Muscle of arm (tissue), 14 donors: ENCODE measurements at places on chromosomes 12 and 14.
A peak's percentile ranks its signal among the peaks of the same experiment; 100 is the strongest.

- DNase-seq, result peak; percentile 49
Measured at GRCh38 chr12:117236456-117237001, 46.3 kb upstream of the FBXO21 start.

DNA sequence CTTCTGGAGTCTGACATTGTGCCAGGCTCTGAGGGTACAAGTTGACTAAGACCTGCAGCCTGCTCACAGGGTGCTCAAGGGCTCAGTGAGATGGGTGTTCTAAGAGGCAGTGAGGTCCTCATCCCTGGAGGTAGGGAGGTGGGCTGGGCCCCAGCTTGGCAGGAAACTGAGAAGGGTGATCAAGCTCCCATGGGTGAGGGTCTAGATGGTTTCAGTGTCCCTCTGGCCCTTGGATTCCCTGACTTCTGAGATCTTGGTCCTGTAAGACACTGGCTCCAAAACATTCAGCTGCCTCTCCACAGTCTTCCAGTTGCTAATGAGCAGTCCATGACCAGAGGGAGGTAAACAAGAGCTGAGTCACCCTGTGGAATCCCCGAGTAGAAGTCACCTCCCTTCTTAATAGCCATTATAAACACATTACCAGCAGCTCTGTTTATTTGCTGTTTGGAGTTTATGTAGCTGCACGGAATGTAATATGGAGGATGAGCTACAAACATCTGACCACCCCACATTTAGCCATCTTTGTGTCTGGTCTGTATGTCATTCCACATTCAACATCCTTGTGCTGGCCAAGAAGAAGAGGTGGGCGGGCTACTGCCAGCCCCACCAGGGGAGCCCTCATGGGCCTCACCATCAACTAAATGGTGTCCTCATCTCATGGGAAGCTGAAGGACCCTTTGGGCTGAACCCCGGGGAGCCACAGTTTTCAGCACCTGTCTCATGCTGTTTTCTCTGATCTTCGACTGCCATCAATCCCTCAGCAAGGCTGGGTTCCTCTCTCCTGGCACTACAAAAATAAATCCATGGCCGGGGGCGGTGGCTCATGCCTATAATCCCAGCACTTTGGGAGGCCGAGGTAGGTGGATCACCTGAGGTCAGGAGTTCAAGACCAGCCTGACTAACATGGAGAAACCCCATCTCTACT, 37.2 kb upstream of the BDKRB2 start:
- DNase-seq, result no peak

- DNase-seq, result no peak
Measured at GRCh38 chr12:13093848-13094220, 9.6 kb downstream of the GSG1 start.

- no peak for DNase-seq
Measured at GRCh38 chr12:4421590-4422031, 24.0 kb downstream of the FGF6 start.

DNA sequence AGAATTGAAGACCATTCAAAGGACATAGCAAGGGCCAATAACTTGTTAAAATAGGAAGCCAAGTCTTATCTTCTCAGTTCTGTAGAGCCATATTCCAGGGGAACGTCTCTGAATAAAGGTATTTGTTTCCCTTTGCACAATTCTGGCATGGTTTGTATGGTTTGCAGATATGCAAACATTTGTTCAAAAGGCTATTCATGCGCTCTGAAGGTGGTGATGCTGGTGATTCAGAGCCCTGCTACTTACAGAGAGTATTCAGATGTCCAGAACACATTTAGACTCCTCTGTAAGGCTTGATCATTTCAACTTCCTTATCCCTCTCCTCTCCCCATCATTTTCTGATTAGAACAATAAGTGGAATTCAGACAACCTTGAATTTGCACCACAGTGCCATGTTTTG, 35.9 kb downstream of the SLC4A8 start:
- DNase-seq, result no peak

GRCh38 chr12:124169577-124170284, 125.2 kb upstream of the RFLNA start:
- no peak for DNase-seq

DNA sequence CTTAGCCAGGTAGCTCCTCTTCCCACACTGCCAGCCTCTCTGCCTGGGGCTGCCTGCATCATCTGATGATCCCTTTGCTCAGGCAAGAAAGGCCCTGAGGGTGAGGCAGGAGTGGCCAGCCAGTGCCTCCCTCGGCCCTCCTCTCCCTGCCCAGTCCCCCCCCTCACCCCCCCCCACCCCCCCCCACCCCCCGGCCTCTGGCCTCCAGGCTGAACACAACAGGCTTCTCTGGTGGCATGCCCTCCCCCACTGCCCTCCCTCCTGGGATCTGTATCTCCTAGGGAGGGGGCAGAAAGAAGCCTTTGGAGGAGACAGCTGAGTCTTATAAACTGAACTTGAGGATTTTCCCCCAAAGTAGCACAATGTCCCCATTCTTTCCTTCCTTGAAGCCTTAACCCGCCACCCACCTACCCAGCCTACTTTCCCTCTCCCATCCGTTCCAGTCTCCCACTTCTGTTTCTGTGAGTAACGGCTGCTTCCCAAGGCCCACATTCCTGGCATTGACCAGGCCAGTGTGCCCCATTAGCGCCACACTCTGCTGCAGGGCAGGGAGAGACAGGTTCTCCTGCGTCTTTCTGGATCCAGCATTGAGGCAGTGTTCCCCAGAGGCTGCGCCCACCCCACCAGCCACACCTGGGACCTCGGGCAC, 82.1 kb downstream of the B4GALNT3 start:
- no peak for DNase-seq

DNA sequence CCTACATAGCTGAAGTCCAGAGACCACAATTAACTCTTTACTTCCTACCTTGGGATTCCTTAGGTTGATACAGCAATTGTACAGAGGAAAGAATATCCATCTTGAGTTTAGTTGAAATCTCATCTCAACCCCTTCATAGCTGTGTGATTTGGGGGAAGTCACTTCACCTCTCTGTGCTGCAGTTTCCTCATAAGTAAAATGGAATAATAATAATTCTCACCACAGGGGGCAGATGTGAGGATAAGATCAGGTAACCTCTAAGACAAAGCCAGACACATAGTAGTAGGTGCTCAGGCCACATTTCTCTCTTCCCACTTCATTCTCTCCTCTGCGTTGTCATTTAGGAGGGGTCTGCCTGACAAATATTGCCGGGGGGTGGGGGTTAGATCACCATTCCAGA, 6.7 kb downstream of the FOXN4 start:
- no peak for DNase-seq

- DNase-seq, result no peak
Measured at GRCh38 chr12:54261815-54262402, 18.0 kb downstream of the CBX5 start.

- no peak for DNase-seq
Measured at GRCh38 chr14:62896932-62897456, 148.3 kb downstream of the KCNH5 start.

DNA sequence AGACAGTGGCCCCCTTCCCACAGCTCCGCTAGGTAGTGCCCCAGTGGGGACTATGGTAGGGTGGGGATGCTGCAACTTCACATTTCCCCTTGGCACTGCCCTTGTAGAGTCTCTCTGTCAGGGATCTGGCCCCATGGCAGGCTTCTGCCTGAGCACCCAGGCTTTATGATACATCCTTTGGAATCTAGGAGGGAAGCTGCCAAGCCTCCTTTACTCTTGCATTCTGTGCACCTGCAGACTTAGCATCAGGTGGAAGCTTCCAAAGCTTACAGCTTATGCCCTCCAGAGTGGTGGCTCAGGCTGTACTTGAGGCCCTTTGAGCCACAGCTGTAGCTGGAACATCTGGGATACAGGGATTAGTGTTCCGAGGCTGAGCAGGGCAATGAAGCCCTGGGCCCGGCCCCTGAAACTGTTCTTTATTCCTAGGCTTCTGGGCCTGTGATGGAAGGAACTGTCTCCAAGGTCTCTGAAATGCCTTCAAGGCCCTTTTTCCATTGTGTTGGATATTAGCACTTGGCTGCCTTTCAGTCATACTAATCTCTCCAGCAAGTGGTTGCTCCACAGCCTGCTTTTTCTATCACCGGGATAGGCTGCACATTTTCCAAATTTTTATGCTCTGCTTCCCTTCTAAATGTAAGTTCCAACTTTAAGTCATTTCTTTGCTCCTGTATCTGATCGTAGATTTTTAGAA, 22.2 kb upstream of the OR6J1 start:
- DNase-seq, result no peak

GRCh38 chr12:104775731-104776231, 182.3 kb downstream of the SLC41A2 start:
- DNase-seq, result no peak

DNA sequence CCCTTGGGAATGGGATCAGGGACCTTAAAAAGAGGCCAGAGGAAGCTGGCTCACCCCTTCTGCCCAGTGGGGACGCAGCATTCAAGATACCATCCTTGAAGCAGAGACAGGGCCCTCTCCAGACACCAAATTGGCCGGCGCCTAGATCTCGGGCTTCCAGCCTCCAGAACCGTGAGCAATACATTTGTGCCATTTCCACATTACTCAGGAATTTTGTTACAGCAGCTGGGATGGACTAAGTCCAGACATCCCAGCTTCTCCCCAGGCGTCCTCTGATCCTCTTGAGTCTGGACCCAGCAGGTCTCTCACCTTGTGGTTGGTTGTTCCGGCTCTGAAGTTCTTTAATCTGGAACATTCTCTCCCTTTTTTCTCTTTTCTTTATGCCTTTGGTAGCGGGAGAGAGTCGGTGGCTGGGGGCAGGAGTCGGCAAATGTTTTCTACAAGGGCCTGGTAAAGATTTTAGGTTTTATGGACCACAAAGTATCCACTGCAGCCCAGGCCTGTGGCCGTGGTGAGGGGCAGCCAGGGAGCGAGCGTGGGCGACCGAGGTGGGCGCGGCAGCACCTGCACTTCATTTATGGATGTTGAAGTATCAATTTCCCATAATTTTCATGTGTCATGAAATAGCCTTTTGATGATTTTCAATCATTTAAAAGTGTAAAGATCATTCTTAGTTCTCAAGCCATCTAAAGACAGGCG, 4.8 kb downstream of the CEP170B start:
- no peak for DNase-seq
